ENCODE measurements at places on chromosomes 13 and 19.
A peak's percentile ranks its signal among the peaks of the same experiment; 100 is the strongest.

DNA sequence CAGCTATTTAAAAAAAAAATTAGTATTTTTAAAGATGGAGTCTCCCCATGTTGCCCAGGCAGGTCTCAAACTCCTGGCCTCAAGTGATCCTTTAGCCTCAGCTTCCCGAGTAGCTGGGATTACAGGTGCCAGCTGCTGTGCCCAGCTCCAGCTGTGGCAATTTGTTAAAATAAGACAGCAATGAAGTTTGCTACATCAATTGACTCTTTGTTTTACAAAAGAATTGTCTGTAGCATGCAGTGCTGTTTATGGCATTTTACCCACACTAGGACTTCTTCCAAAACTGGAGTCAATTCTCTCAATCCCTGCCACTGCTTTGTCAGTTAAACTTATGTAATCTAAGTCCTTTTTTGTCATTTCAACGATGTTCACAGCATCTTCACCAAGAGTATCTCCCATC is 49.3 kb downstream of the NDFIP2 start:
- no peak for DNase-seq

DNA sequence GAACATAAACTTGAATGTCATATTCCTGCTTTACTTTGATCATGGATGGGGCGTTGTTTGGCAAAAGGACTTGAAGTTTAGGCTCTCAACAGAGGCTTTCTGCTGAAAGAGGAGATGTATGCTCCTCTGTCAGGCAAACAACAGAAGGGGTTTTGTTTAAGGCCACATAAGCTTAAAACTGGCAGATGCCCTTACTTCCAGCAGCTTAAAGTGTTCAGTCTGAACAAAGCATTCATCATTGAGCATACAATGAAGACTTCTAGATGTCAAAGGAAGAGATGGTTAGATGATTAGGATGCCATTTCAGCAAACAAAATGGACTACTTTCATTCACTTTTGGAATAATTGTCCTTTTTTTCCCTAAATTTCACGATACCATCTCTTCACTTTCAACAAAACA is 484.5 kb downstream of the SLITRK6 start:
- DNase-seq, result no peak

DNA sequence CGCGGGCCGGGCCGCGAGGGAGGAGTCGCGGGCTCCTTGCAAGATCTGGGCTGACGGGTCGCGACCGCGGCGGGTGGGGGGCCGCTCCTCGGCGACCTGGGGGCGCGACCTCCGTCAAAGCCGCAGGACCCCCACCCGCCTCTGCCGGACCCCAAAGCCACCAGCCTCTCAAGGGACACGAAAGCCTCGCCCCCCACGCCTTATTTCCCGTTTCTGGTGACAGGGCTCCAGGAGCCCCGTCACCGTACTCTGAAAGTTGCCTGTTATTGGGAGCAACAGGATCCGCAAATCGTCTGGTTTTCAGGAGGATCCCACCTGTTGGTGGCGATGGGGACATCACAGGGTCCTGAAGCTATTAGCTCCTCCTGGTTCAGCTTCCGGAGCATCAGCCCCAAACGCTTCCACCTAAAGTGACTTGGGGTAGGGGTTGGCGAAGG is 530 bp downstream of the MAU2 start:
- no peak for DNase-seq

DNA sequence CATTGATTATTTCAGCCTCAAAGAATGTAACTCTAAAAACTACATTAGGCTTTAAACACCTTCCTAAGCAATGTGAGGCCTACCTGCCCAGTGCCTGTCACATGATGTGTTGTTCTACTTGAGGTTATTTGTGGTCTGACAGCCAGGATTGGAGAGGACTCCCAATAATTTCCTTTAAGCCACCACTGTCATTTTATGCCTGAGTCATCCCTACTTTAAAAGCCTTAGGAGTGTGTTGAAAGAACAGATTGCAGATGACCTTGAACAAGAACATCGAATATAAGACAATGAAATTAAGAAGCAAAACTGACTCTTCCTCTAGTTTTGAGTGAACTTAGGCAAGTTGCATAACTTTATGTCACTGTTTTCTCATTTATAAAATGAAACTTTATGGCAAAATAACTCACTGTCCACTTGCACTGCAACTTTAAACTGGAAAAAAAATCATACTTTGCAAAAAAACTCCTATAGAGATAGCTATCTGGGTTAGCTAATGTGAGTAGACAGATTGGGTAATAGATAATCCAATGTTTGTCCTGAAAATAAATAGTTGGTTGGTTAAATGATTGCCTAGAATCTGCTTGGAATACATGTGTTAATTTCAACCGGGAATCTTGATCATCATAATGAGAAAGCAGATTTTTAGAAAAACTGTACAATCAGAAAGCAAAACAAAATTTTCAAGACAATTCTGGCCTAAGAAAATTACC is 361.2 kb downstream of the SUCLA2 start:
- DNase-seq, result no peak

DNA sequence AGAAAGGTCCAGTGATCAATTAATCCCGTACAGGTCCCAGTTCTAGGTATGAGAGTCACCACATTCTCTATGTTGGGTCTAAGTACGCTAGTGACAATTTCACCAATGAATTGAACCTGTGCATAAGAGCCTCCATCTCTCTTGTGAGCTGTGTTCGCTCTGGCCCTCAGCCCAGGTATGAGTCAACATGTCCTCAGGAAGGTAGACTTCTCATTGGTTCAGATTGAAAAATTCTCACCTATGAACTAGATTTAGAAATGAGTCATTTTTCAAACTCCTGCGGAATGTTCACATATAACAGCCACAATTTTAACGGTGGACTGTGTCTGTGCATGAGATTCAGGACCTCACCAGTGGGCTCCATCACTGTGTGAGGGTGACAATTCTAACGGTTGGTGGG is 12.7 kb upstream of the ZNF43 start:
- no peak for DNase-seq

- DNase-seq, result peak; percentile 53
These were observed 16.1 kb downstream of the MKNK2 start for GRCh38 chr19:2034729-2035589.

- DNase-seq, result no peak
These were observed 8.4 kb downstream of the MKNK2 start for GRCh38 chr19:2042485-2043250.

- peak; percentile 49 for DNase-seq
These were observed 14.5 kb downstream of the PPFIA3 start for GRCh38 chr19:49133621-49134454.

GRCh38 chr19:51364200-51365106 is 1.7 kb downstream of the ETFB start:
- DNase-seq, result no peak

DNA sequence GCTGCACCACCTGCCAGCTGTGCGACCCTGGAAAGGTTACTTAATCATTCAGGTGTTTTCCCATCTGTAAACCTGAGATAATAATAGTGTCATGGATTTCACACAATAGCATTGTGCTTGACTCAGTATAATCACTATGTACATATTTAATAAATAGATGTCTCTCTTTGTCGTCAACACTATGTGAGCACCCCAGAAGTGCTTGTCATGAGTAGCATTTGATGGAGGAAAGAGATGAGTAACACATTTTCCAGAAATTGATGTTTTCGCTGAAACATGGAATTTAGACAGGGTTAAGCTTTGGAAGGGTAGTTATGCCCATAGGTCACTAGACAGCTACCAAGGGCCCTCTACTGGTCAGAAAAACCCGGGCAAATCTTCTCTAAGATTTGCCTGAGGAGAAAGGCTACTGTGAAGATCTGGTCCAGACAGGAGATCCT is 9.5 kb upstream of the MBNL2 start:
- DNase-seq, result no peak

GRCh38 chr13:67231289-67232000 is 1.3 kb upstream of the PCDH9 start:
- no peak for DNase-seq

- DNase-seq, result no peak
These were observed 1752.2 kb upstream of the PCDH20 start for GRCh38 chr13:63167699-63168337.
